Muscle of back (tissue), 13 donors: ENCODE measurements at places on chromosomes 4 and X. TPM values are rescaled to one million over a fixed set of nuclear protein-coding genes. Genes with fewer than 3 reads are reported as not detected.

FDCSP gene
- not detected for polyA plus RNA-seq

WDR17 gene
- 0.31 TPM for polyA plus RNA-seq

AWAT2 gene
- not detected for polyA plus RNA-seq

ZNF732 gene
- 1.1 TPM for polyA plus RNA-seq

MGAT4D gene
- not detected for polyA plus RNA-seq

COL25A1 gene
- polyA plus RNA-seq = 4.2 TPM

MTHFD2L gene
- polyA plus RNA-seq = 19.3 TPM

TBX22 gene
- polyA plus RNA-seq = 0.08 TPM

RAB9B gene
- polyA plus RNA-seq = 13.6 TPM

RTL9 gene
- 1.9 TPM for polyA plus RNA-seq

RTL5 gene
- 11.7 TPM for polyA plus RNA-seq

SLC7A11 gene
- polyA plus RNA-seq = 0.75 TPM
